Stimulated activated CD4-positive, alpha-beta T cell treated with anti-CD3 and anti-CD28 coated beads, Interleukin-4, amount 100 ng/mL, for 24 hours (primary cell): ENCODE measurements at places on chromosomes 7 and 10.

DNA sequence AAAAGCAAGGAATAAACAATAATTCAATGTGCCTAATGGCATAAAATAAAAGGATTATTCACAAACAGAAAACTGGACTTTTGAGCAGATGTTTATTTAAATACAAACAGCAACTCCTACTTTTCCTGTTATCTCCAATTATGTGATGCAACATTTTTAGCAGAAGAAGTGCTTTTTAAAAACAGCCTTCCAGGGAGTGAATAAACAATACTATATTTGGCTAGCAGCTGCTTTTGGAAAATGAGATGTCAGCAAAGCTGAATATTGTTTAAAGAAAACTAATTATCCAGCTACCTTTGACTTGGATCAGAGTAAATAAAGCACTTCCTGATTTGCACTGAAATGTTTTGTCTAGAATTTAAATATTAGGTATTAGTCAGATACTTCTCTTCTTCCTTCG is 23.2 kb downstream of the CDK1 start:
- DNase-seq, result no peak

GRCh38 chr10:47190301-47190700 is 109.7 kb upstream of the GDF10 start:
- DNase-seq, result no peak

DNA sequence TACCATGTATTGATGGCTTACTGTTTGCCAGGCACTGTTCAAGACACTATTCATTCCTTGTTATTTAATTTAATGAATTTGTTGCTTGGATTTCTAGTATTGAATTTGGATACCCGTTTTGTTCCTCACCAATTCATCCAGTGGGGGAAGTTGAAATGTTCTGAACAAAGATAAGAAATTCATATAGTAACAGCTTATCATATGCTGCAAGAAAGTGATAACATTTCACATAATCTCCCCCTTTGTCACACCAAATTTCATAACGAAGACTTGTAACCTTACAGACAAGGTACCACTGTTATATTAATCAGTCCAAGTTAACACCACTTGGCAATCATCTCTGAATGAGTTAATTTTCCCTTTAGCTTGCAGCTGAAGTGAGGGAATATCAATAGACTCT is 42.1 kb downstream of the SCIN start:
- DNase-seq, result no peak

DNA sequence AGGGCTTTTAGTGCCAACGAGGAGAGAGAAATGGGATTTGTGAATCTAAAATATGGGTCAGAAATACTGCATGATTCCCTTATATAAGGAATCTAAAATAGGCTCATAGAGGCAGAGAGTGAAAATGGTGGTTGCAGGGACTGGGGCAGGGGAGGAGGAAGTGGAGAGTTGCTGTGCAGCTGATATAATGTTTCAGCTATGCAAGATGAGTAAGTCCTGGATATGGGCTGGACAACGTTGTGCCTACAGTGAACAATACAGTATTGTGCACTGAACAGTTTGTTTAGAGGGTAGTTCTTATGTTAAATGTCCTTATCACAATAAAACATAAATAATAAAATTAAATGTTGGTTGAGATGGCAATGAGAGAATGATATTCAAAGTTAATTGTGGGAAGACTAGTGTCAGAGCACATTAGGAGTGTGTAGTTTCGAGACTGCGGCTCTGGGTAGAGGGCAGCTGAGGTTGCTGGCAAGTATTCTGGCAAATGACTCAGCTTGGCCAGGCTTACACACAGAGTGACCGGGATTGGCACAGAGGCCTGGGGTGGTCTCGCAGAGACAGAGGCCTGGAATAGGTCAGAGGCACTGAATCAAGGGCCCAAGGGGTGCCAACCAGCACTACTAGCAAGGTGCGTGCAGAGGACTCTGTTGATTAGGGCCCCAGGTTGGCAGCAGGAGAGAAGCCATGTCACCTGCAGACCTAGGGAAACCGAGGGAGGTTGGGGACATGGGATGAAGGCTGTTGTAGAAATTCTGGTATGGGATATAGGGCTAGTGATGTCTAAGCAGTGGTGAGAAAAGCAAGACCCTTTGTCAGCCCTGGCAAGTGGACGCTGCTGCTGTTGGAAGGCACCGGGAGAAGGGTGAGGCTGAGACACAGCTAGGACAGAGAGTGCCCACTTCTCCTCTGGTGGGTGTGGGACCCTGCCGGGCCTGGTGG is 2.8 kb upstream of the DEPP1 start:
- no peak for DNase-seq

GRCh38 chr10:96512524-96513304 is 1.0 kb downstream of the TLL2 start:
- DNase-seq, result no peak

GRCh38 chr7:11461946-11462345 is 370.1 kb downstream of the THSD7A start:
- DNase-seq, result no peak
